ENCODE measurements at places on chromosomes 12 and 14.

GRCh38 chr14:55731881-55732498 is 152.0 kb downstream of the KTN1 start:
- peak; percentile 7 for DNase-seq

DNA sequence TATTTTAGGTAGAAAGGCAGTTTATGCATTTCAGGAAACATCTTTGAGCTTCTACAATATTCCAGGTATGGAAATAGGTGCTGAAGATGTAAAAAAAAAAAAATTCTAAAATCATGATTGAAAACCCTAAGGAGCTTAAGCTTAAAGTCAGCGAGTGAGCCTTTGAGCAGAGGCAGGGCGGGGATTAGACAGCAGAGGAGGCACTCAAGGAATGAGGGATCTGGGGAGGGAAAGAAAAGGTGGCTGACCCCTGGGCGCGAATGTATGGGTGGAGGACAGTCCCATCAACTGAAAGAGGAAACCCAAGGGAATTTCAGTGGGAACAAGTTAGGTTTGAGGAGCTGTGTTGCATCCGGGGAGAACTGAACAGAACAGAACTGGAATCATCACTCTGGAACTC is 6.4 kb upstream of the PTMS start:
- no peak for DNase-seq

DNA sequence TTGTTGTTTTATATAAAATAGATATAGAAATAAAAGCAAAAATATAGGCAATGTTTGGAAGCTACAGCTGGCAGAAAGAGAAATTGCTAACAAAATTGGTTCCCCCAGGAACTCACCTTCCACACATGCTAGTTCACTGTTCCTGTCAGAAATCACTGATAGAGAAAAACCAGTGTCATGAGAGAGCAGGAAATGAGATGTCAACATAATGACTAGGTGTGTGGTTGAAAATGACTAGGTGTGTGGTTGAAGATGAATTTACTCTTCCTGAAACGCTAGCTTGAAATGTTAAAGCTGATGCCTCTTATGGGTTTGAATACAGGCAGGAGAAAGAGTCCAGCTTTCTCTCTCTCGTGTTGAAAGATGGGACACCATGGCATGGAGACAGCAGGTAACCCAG is 216.3 kb downstream of the C12orf42 start:
- DNase-seq = no peak

DNA sequence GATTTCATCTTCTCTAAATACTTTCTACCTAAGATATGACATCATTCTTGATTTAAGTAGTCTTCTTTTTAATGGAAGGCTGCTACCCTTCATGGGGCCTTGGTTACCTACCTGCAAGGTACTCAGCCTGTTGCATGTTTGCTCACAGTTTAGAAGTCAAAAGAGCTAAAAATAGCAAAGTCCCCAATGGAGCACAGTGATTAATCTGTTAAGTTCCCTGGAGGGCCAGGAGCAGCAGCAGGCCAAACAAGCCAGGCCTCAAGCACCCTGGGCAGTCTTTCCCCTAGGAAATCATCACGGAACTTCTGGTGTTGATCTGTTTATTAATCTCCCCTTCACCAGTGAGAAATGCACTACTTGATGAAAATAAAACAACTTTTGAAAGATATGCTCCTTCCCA is 24.0 kb upstream of the SLC8A3 start:
- no peak for DNase-seq

DNA sequence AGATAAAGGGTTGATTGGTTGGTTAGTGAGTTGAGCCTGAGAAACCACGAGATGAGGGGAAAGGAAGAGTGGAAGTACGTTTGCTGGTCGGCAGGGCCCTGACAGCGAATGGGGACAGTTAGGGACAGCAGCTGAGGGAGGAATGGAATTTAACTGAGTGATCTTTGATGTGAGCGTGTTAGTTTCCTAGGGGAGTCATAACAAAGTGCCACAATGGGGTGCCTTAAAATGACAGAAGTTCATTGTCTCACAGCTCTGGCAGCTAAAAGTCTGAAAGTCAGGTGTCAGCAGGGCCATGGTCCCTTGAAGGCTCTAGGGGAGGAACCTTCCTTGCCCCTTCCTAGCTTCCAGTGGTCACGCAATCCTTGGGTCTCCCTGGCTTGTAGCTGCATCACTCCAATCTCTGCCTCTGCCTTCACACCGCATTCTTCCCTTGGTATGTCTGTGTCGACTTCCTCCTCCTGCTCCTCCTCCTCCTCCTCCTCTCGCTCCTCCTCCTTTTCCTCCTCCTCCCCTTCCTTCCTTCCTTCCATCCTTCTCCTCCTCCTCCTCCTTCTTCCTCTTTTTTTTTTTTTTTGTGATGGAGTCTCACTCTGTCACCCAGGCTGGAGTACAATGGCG is 26.0 kb upstream of the RIN3 start:
- DNase-seq = no peak

DNA sequence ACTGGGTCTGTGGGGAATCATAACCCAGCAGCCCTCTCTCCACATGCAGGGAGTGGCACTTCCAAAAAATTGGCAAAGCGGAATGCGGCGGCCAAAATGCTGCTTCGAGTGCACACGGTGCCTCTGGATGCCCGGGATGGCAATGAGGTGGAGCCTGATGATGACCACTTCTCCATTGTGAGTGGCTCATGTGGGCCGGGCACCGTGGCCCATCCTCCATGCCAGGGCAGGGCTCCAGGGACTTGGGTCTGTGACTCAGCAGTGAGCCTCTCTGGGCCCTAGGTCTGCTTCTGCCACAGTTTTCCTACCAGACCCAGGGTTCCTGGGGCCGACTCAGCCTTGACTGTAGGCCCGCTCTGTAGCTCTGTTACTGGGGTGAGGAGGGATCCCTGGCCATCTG is 2.2 kb downstream of the NPFF start:
- no peak for DNase-seq

DNA sequence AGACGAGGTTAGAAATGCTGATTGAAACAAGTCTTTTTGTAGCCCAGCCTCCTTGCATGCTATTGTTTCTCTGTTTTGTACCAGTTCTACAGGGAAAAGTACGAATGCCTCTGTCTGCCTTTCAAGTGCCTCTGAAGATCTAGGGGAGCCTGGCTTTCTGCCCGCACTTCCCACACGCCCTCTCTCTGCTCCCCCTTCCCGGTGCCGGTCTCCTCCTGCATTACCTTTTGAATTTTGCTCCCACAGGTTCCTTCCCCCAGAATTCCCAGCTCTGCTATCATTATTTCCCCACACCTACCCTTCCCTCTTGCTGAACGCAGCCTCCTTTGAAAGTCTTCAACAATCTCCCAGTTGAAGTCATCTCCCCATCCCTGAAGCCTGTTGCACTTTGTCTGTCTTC is 689.7 kb downstream of the BCL11B start:
- DNase-seq = no peak

GRCh38 chr14:77170045-77170444 is 11.6 kb upstream of the TMEM63C start:
- no peak for DNase-seq

GRCh38 chr12:37543966-37544668 is 772.5 kb upstream of the ALG10B start:
- DNase-seq = no peak

DNA sequence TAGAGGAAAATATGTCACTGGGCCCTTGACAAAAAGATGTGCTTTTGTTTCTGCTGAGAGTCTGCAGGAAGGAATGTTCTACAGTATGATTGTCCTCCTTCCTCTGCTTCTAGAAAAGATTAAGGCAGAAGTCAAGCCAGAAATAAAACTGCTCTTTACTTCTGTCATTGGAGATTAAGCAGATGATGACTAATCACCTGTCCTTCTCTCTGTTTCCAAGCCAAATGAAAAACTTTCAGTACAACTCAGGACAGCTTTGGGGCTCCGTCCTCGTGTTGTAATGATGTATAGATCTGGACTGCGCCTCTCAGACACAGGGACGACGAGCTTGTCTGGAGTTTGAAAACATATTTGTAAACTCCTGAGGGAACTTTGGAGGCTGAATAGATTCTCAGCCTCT is 159.3 kb downstream of the DYRK2 start:
- no peak for DNase-seq

DNA sequence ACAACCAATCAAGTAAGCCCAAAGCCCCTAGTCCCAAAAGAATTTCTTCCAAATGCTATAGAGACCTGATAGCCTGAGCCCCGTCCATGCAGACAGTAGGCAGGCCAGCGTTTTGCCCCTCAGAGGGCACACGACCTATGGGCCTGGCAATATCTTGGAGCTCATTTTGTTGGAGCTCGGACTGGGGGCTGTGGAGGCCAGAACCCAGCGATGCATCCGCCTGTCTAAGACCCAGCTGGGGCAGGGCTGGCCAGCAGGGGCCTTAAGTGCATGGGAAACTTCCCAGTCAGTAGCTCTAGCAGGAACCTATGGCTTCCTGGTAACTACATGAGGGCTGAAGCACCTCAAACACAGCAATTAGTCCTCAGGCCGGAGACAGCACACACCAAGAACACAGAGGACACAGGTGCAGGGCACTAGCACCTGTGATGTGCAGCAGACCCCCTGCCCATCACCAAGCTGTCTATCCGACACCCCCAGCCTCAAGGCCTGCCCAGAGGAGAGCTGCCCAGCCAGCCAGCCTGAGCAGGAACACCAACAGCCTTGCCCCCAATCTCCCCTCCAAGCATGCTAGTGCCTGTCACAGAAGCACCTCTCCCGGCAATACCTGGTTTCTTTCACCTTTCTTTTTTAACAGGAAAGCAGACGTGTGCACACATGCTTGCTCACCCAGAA is 50.8 kb downstream of the ARL6IP4 start:
- no peak for DNase-seq

Data from midbrain (tissue), 1 donor.